ENCODE measurements at places on chromosomes 16 and 17.

DNA sequence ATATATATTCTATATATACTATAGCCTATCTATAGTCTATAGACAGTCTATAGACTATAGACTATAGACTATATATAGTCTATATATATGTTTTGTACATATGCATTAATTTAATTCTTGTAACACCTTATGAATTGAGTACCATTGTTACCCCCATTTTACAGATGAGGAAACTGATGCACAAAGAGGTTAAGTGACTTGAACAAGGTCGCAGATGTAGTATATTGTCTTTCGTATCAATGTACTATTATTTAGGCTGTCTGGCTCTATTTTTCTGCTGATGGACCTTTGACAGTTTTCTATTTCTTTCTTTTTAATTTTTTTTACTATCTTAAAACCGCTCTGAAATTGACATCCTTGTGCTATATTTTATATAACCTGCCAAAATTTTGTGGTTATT, 14.6 kb downstream of the LRRC36 start:
- H3K27me3 ChIP-seq, result no peaks in the 10 kb centered on the region
- no peaks in the 10 kb centered on the region for H3K4me1 ChIP-seq
- DNase-seq, result no peak
- no peak overlapping the region for H3K4me3 ChIP-seq
- no peak overlapping the region for H3K27ac ChIP-seq

DNA sequence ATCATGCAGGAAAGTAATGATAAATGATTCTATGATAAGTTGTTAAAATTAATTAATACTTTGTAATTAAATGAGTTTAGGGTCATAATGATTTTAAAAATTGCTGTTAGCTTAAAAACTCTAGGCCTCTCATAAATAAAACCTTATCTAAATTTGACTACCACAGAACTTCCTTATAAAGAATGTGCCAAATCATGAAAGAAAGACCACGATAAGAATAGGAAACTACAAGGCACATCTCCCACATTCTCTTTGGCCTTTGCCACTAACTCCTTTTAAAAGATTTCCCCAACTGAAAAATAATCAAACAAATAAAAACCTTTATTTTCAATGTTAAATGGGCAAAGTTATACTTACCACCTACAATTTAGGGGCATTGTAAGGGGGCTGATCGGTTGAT, 164.6 kb upstream of the C17orf78 start:
- peak overlapping the region; percentile 8 for H3K27ac ChIP-seq
- peak; percentile 38 for DNase-seq
- peaks cover 6% of the 10 kb centered on the region for H3K36me3 ChIP-seq

GRCh38 chr17:63247706-63248105, 198.4 kb downstream of the CYB561 start:
- H3K27ac ChIP-seq, result no peak overlapping the region
- H3K36me3 ChIP-seq, result no peaks in the 10 kb centered on the region
- H3K4me3 ChIP-seq, result no peak overlapping the region
- no peaks in the 10 kb centered on the region for H3K4me1 ChIP-seq

GRCh38 chr16:14373406-14373805, 256.7 kb downstream of the PARN start:
- H3K27me3 ChIP-seq, result no peaks in the 10 kb centered on the region
- no peaks in the 10 kb centered on the region for H3K36me3 ChIP-seq
- H3K27ac ChIP-seq, result no peak overlapping the region
- no peak overlapping the region for H3K4me3 ChIP-seq
- H3K4me1 ChIP-seq, result no peaks in the 10 kb centered on the region

DNA sequence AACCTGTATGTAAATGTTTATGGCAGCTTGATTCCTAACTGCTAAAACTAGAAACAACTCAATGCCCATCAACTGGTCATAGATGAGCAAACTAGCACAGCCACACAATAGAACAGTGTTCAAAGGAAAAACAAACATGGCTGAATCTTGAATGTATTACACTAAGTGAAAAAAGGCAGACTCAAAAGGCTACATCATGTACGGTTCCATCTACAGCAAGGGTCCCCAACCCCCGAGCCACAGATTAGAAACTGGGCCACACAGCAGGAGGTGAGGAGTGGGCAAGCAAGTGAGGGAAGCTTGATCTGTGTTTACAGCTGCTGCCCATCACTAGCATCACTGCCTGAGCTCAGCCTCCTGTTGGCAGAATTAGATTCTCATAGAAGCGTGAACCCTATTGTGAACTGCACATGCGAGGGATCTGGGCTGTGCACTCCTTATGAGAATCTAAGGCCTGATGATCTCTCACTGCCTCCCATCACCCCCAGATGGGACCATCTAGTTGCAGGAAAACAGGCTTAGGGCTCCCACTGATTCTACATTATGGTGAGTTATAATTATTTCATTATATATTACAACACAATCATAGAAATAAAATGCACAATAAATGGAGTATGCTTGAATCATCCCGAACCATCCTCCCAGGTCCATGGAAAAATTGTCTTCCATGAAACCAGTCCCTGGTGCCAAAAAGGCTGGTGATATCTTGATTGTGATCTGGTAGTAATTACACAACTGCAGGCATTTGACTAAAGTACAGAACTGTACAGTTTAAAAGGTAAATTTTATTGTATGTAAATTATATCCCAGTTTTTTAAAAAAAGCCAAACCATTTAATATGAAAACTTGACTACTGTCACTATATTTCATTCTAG, 7.7 kb downstream of the CEP20 start:
- H3K4me1 ChIP-seq, result peaks cover 3% of the 10 kb centered on the region
- no peak overlapping the region for H3K4me3 ChIP-seq
- H3K27ac ChIP-seq, result no peak overlapping the region
- no peak for DNase-seq

GRCh38 chr17:71975331-71975801, 145.5 kb upstream of the SOX9 start:
- no peak overlapping the region for H3K27ac ChIP-seq
- no peak overlapping the region for H3K4me3 ChIP-seq
- DNase-seq, result no peak
- peaks cover 3% of the 10 kb centered on the region for H3K27me3 ChIP-seq
- H3K4me1 ChIP-seq, result no peaks in the 10 kb centered on the region

DNA sequence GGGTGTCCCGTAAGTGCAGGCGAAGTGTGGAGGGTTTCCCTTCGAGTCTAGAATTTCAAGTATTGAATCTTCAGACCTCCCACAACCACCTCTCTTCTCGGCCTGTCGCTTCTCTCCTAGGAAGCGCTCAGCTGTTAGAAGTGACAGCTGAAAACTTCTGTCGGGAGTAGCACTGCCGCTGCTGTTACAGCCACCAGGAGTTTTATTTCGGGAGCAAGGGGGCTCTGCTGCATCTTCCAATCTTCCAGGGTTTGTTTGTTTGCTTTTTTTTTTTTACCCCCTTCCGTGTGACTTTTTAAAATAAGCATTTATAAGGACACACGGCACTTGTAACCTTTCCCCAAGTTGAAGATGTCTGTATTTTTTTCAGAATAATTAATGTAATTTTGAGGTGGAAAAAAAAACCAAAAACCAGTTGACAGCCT, 767 bp downstream of the RPS6KB1 start:
- peak overlapping the region; percentile 93 for H3K27ac ChIP-seq
- no peak for DNase-seq

GRCh38 chr17:14019186-14019956, 49.9 kb upstream of the COX10 start:
- DNase-seq, result peak; percentile 3
- peaks cover 3% of the 10 kb centered on the region for H3K4me1 ChIP-seq
- no peak overlapping the region for H3K4me3 ChIP-seq
- H3K27ac ChIP-seq, result no peak overlapping the region
- H3K36me3 ChIP-seq, result no peaks in the 10 kb centered on the region

DNA sequence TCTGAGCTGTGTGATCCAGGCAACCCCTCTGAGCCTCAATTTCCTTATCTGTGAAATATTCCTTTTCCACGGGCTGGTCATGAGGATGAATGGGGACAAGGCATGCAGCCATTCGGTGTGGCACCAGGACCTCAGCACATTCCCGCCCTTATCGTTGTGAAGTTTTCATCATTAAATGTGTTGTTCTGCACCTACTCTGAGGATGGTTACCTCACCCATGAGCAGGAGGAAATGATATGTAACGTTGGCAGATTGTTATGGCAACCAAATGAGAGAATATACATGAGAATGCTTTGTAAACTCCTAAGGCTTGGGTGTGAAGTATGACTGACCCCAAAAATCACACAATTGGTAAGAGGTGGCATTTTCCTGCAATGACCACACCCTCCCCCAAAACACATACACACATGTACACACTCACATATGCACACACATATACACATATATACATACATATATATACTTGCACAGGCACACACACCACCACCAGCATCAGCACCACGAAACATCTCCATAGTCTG, 39.5 kb downstream of the SMARCE1 start:
- H3K27me3 ChIP-seq, result no peaks in the 10 kb centered on the region
- H3K27ac ChIP-seq, result no peak overlapping the region
- no peaks in the 10 kb centered on the region for H3K36me3 ChIP-seq
- H3K4me1 ChIP-seq, result no peaks in the 10 kb centered on the region

DNA sequence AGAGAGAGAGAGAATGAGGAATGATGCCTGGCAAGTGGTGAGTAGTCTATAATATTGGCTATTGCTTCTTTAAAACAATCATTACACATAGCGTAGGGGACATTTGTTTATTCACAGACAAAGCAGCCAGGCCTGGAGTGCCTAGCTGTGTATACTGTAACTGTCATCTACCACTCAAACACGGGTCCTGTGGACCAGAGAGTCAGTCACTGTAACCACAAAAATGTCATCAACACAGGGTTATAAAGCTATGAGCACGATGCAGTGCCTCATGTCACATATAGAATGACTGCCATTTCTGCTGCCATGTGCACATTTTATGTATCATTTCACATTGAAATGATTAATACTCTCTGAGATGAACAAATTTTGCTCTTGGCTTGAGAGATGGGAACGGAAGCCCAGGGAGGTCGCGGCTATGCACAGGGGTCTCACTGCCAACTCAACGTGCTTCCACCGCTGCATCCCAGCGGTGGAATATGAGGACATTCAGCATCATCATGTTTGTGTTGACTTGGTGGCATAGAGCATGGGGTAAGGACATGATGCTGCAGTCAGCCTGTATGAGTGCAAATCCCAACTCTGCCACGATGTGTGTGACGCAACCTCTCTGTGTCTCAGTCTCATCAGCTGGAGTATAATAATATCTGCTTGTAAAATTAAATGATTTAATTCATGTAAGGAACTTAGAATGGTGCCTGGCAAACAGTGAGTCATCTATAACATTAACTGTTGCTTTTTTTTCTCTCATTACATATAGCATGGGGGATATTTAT, 3.3 kb downstream of the MT1H start:
- no peak overlapping the region for H3K4me3 ChIP-seq
- H3K4me1 ChIP-seq, result peaks cover 12% of the 10 kb centered on the region
- no peak overlapping the region for H3K27ac ChIP-seq
- DNase-seq, result no peak

GRCh38 chr17:65173284-65173793, 36.2 kb downstream of the RGS9 start:
- peaks cover 31% of the 10 kb centered on the region for H3K4me1 ChIP-seq
- H3K4me3 ChIP-seq, result peak overlapping the region; percentile 6
- no peaks in the 10 kb centered on the region for H3K27me3 ChIP-seq
- DNase-seq, result peak; percentile 79

Data from common myeloid progenitor, CD34-positive (primary cell).